ENCODE measurements at places on chromosomes 11 and 22. TPM values are rescaled to one million over a fixed set of nuclear protein-coding genes. Genes with fewer than 3 reads are reported as not detected.
A peak's percentile ranks its signal among the peaks of the same experiment; 100 is the strongest.

The APLP2 gene
- total RNA-seq, result 214 TPM

The CCDC188 gene
- total RNA-seq, result not detected

The TRIM48 gene
- not detected for total RNA-seq

The GPHA2 gene
- 0.25 TPM for total RNA-seq

The OR2AT4 gene
- not detected for total RNA-seq

The GSTP1 gene
- 30.9 TPM for total RNA-seq

The TSSK2 gene
- total RNA-seq, result not detected

The ALKBH3 gene
- 14.6 TPM for total RNA-seq

The ARHGAP20 gene
- total RNA-seq, result 1.0 TPM

DNA sequence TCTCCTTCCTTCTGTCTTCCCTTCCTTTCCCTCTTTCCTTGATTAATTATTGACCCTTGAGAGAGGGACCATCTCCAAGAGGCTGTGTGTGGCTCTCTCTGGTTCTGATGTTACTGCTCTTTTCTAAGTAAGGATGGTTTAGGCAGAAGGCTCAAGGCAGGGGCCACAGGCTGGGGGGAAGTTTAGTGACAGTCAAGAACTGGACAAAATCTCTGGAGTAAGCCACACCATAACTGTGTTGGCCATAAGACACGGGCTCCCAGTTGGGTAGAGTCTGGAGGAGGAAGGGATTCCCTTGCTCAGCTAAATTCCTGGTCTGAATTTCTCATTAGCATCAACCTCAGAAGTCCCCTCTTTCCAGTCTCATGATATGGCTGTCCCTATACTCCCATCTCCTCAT, 74.7 kb downstream of the BUD13 start:
- DNase-seq, result peak; percentile 2

- no peak for DNase-seq
Measured at GRCh38 chr11:23859087-23859486, 637.8 kb upstream of the LUZP2 start.

DNA sequence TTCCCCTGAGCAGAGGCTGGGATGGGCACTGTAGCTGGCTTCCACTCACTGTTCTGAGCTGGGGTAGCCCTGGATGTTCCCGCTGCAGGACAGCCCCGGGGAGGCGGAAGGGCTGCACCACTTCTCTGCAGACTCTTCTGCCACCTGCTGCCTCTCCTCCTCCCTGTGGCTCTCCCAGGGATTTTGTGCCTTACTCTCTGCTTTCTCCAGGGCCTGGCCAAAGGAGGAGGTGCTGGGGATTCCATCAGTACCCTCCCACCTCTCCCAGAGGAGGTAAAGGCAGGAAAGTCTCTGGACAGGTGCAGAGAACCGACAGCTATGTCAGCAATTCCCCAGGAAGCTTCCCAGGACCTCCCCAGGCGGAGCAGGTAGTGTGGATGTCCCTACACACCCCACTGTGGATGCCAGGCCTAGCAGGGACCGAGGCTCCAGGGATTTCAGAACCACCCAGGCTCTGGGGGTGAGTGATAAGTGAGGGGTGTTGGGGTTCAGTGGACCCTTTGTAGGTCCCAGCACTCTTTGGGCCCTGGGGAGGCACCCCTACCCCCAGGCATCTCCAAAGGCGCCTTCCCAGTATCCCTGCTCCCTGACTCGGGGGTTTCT, 11.3 kb downstream of the DUSP8 start:
- peak; percentile 44 for DNase-seq

GRCh38 chr11:32487270-32487669, 51.9 kb upstream of the WT1 start:
- DNase-seq, result no peak

DNA sequence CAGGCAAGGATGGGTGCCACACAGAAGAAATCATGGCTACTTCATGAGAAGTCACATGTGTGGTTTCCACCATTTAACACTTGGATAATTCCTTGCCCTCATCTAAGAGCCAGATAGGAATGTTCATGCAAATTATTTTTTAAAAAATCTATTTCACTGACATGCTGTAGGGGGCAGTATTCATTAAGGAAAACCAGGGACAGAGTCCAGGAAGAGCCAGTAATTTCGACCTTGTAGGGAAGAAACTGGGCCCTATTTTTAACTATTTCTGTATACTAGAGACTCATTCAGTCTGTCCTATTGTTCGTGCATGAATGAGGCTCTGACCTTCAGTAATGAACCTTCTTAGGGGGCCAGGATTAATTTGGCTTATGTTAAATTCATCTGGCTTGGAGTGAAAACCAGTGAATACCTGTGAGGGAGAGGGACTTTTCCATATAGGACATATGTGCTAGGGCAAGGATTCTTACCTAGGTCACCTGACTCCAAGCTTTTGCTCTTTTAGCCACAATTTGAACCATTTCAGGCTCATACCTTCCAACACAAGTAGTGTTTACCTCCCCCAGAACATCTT, 192.7 kb downstream of the NAV2 start:
- no peak for DNase-seq

DNA sequence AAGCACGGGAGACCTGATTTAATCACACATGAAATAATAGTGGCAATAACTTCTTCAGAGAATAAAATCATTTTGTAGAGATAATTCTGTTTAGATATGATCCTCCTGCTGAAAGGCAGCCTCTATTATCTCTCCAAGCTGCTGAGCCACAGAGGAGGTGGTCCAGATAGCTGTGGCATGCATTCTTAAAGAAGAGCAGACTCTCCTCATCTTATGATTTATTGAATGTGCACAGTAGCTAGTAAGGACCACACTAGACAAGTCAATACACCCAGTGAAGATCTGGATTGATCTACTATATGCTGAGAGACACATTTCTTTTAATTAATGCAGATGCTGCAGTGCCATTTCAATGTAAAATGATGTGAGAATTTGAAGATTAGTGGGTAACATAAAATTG, 552.9 kb upstream of the ANO3 start:
- no peak for DNase-seq

DNA sequence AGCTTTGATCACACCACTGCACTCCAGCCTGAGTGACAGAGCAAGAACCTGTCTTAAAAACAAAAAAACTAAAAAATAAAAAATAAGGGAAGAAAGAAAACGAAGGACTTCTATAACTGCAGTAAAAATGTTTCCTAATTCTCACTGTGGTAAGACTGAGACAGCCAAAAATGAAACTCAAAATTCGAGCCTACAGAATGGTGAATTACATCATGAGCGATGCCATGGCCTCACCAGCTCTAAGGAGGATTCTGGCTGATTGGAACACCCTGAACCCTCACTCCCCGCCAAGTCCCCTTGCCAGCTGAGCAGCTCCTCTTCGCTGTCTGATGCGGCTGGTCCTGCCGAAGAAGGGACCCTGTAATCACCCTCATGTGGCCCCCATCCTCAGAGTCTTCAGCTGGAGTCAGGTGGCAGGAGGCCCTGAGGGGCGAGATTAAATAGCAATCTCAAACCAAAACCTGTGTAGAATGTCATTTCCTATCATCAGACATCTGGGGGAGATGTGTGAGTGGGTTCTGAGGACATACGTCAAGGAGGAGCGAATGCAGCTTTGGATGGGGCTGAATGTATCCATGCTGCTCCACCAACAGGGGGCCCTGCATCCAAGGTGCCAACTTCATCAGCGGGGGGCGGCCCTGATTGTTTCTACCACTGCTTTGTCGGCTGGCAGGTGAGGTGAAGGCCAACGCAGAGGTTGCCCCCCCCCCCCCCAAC, 29.2 kb downstream of the PDGFB start:
- DNase-seq, result no peak

DNA sequence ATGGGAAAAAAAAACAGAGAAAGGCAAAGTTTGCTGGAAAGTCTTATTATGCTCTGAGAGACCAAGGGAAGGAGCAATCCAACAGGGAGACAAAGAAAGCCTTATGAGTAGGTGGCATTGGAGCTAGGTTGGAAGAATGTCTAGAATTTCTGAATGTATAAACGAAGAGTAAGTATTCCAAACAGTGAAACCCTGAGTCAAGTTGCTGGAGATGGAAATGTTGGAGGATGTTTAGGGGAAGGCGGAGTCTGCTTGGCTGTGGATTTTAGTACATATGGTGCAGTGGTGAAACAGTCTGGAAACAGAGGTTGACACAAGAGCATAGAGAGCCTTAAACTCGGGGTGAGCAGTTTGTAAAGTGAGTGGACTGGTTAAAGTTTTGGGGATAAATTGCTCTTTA, 314.8 kb upstream of the CADM1 start:
- no peak for DNase-seq

DNA sequence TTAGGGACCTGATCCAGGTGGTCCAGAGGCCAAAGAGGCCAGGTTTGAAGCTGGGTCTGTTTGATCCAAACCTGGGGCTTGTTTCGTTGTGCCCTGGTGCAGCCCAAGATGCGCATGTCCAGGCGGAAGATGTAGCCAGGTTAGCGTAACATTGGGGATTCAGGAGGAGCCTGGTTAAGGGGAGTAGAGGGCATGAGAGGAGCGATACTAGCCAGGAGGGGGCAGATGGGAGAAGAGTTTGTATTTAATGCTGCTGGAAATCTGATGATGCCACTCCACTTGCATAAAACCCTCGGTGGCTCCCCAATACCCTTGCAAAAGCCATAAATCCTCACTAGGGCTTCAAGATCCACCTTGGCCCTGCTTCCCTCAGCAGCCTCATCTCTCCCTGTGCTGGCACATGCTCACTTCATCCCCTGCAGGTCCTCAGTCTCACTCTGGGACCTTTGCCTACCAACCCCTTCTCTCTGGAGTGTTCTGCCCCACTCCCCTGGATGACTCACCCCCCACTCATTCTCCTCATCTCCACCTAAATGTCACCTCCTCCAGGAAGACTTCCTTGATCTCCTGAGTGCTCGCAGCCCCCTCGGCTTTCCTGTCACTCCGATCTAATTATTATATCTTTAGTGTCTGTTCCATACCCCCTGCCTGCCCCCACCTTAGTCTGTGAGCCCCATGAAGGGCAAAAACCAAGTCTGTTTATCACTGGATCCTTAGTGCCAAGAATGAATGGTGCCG, 95.9 kb downstream of the MIAT start:
- DNase-seq, result no peak

GRCh38 chr22:30286813-30287647, 2.3 kb downstream of the CASTOR1 start:
- DNase-seq, result peak; percentile 76

DNA sequence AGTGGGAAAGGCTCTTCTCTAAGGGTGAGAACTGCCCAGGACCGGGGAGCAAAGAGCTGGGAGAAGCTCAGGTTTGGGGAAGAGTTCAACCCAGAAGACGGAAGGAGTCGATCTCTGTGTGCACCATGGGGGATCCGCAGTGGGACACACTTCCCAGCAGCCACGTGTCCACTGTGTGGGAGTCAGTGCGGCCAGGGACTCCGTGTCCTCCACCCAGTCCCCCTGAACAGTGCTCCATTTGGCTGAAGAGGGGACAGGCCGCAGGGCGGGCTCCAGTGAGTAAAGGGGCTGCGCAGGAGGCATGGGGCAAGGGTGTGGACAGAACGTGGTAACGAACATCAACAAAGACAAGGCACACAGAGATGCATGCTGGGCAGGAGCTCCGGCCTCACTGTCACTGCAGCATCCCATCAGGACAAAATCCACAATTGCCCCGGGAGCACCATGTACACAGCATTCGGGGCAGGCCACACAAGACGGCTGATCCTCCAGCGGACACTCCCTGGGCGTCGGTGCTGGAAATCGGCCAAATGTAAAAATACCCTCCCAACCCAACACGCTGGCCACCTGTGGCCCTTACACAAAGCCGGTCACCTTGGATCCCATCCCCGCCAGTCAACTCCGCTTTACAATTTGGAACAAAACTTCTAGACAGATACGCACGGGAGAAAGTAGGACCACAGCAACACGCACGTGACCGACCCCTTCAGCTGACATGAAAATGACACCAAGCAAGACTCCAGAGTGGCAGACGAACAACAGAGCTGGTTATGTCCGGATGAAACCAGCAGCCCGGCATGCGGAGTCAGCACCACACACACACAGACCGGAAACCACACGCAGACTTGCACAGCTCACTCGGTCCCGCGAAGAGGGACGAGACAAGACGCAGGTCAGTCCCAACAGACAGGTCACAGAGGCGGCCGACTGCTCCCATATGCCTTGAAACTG, 366.8 kb downstream of the SHANK2 start:
- no peak for DNase-seq

- no peak for DNase-seq
Measured at GRCh38 chr11:61698173-61698948, 18.2 kb downstream of the DAGLA start.

DNA sequence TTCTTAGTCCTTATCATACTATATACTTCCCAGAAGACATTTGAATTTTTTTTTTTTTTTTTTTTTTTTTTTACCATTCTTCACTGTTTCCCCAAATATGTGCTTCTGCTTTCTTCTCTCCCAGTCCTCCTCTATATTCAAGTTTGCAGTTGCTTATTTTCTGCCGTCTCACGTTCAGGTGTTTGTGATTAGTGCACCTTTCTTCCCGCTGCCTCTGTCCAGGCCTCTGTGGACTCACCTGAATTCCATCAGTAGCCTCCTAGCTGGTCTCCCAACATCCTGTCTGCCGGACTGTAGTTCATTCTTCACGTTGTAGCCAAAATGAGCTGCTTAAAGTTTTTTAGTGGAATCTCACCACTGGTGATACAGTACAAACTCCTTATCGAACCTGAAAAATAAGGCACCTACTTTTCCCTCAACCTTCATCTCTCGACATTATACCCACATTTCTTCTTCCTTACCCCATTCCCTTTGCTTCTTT, 795 bp upstream of the MSANTD4 start:
- no peak for DNase-seq

GRCh38 chr22:50058061-50058905, at the start of gene TTLL8:
TTLL8 (minus strand) TSS chr22:50058298.
- DNase-seq, result no peak

GRCh38 chr11:62435846-62436660, 17.2 kb downstream of the SCGB1A1 start:
- no peak for DNase-seq

- no peak for DNase-seq
Measured at GRCh38 chr11:119441898-119442243, 18.9 kb upstream of the THY1 start.

DNA sequence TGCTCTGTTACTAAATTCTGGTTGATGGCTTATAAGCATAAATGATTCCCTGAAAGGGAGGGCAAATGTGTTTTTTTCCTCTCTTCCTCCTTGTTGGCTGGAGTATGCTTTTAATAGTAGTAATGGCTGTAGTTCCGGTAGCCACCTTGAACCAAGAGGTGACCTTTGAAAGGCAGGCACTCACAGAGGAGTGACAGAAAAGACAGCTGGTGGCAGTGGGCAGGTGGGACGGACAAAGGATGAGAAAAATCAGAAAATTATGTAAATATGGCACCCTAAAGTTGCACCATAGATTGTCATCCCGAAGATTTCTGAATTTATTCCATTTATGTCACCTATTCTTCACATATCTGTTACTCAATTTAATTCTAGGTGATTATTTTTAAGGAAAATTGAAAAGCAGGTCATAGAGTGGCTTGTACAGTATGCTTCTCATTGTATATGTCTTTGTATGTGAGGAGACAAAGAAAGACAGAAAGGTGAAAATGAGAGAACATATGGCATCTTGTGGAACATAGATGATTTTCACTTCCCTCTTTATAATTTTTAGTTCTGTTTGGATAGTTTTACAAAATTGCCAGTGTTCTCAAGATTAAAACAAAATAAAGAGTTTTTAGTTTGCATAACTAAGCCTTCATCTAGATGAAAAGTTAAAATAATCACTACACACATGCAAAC, 17.0 kb downstream of the CASP12 start:
- DNase-seq, result no peak

Measured in left lobe of liver (tissue), 2 donors.